GM12892 (cell line): ENCODE measurements at places on chromosomes 7 and 10.

GRCh38 chr7:139382439-139382838 lies 22.7 kb downstream of the LUC7L2 start:
- DNase-seq = no peak

GRCh38 chr7:82481499-82482097 lies 38.0 kb upstream of the CACNA2D1 start:
- no peak for DNase-seq

GRCh38 chr10:61871487-61871886 lies 30.0 kb upstream of the ARID5B start:
- no peak for DNase-seq

DNA sequence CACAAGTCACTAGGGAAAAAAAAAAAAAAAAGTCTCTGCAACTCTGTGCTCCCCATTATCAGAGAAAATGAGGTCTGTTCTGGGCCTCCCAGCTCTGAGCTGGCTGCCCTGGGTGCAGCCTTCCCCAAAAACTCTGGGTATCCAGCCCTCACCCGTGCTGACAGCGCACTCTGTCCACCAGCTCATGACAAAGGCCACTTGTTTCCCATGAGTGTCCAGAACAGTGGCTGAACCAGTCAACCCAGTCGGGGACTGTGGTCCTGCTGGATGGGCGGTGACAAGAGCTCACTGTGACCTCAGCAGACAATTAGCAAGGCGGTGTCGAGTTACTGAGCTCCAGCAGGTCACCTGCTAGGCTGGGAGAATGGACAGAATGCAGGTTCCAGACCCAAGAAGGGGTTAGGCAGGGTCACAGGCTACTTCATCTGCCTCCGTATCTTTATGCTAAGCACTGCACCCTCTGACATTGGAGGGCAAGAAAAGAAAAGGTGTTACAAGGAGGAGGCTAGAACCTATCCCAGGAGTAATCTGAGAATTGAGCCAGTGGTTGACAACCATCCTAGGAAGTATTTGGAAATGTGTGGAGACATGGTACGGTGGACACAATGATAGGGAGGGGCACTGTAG lies 37.2 kb downstream of the DLG5 start:
- DNase-seq = no peak

DNA sequence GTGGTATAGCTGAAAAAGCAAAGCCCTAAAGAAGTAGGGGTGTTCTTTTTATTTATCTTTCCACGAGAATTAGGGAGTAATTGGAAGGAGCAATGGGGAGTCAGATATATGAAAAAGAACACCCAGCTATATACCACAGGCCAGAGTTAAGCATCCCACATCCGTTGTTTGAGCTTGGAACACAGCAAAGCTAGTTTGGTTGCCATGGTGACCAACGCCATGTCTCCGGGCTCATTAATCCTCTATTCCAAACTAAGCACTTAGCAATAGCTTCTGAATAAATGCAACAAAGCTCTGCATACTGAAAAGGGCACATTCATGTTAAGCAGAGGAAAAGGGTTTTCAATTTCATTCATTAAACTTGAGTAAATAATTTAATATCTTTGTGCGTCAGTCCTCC lies 23.5 kb downstream of the ASB4 start:
- no peak for DNase-seq

- no peak for DNase-seq
Measured at GRCh38 chr7:76292213-76292573, 10.3 kb upstream of the HSPB1 start.

- no peak for DNase-seq
Measured at GRCh38 chr7:50085344-50085743, 7.7 kb downstream of the ZPBP start.

DNA sequence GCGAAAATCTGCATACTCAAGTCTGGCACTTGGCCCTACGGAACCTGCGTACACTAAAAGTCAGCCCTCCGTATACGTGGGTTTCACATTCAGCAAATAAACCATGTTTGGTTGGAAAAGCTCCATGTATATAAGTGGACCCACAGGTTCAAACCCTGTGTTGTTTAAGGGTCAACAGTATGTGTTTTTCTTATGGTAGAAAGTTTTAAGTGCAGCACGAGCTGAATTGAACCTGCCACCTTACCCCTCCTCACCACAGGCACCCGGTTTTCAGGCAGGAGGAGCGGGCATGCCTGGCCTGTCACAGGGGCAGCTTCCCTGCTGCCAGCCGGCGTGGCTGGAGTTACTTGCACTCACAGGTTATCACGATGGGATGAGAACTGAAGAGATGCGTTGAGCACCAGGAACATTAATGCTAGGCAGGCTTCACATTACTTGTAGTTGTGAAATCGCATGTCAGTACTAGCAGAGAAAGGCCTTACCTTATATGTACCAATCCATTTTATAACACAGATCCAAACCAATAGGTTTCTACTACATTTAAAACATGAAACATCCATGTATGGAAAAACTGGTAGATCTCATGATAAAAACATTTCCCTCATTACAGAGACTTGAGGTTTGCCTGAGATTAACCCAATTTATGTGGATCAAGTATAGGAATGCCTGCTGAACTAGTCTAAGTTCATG lies 12.9 kb downstream of the INSIG1 start:
- DNase-seq = no peak

- DNase-seq = no peak
Measured at GRCh38 chr7:116727432-116728009, 55.5 kb downstream of the MET start.

GRCh38 chr7:6395898-6396595 lies 51.7 kb downstream of the DAGLB start:
- DNase-seq = no peak

DNA sequence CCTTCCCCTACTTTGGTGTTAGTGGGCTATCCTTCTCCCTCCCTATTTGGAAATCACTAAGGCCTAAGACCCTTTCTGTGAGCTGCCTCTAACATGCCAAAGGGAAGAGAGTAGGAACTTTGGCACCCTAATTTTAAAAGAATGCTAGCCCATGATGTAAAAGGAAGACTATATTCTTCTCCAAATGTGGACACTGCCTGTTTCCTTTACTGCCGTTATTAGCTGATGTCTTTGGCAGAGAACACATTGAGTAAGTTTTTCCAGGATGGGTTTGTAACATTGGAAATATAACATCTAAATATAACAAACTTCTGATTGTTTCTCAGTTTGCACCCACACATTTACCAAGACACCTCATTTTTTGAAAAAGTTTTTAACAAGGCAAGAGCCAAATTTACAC lies 56.9 kb upstream of the TNKS2 start:
- DNase-seq = no peak

DNA sequence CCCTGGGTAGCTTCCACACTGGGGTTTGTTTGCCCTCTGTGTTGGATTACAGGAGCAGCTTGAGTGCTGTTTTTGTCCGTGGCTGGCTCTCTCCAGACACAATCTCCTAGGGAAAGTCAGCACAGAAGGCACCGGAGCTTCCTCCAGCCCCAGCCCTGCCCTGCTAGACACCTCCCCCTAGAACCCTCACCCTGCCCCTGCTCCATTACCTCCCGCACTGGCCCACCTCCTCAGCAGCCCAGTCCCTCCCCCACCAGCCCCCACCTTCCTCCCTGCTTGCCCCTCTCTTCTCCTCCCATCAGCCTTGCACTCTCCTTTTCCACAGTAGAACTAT lies 130.5 kb downstream of the ADCY1 start:
- no peak for DNase-seq

GRCh38 chr7:110673148-110673547 lies 417.8 kb upstream of the LRRN3 start:
- no peak for DNase-seq

GRCh38 chr7:121557034-121557892 lies 161.2 kb upstream of the FAM3C start:
- no peak for DNase-seq

- no peak for DNase-seq
Measured at GRCh38 chr7:33743594-33743993, 161.7 kb upstream of the BMPER start.

DNA sequence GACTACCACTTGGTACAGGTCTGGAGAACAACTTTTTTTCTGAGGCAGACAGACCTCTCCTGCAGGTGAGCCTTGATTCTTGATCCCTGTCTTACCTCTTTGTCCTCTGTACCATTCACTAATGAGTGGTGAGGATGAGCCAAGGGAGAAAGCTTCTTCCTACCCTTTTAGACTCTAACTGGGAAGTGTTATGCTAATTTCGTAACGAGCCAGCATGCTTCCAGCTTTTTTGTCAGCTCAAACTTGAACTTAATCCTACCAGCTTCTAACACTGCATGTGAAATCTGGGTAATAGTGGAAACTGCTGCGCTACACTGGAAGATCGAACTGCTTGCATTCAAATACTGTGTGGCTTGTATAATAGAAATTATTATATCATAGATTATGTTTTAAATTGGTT lies 87.0 kb downstream of the NEUROD6 start:
- no peak for DNase-seq

- DNase-seq = no peak
Measured at GRCh38 chr10:118581340-118581739, 14.1 kb downstream of the PRLHR start.

DNA sequence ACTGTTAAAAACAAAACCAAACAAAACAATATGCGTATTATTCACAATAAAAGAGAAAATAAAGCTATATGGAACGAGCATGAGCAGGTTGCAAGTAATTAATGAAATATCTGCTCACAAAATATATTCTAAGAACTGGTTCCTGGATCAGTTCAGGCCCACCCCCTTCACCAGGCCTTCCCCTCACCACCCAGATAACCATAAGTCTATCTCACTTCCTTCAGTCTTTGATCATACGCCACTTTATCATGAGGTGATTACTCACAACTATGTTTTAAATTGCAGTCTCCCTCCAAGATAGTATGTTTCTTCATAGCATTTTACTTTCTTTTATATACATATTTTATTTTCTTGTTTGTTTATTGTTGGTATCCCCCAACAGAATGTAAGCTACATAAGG lies 263.1 kb upstream of the HGF start:
- no peak for DNase-seq

DNA sequence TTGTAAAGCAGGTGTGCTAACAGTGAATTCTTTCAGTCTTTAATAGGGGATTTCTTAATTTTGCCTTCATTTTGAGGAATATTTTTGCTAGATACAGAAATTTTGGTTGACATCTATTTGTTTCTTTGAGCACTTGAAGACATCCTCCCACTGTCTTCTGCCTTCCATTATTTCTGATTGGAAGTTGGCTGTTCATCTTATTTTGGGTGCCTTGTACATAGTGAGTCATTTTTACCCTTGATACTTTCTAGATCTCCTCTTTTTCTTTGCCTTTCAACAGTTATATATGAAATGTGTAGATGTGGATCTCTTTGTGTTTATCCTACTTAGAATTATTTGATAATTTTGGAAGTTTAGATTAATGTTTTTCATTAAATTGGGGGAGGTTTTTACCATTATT lies 631.0 kb downstream of the AUTS2 start:
- DNase-seq = no peak

DNA sequence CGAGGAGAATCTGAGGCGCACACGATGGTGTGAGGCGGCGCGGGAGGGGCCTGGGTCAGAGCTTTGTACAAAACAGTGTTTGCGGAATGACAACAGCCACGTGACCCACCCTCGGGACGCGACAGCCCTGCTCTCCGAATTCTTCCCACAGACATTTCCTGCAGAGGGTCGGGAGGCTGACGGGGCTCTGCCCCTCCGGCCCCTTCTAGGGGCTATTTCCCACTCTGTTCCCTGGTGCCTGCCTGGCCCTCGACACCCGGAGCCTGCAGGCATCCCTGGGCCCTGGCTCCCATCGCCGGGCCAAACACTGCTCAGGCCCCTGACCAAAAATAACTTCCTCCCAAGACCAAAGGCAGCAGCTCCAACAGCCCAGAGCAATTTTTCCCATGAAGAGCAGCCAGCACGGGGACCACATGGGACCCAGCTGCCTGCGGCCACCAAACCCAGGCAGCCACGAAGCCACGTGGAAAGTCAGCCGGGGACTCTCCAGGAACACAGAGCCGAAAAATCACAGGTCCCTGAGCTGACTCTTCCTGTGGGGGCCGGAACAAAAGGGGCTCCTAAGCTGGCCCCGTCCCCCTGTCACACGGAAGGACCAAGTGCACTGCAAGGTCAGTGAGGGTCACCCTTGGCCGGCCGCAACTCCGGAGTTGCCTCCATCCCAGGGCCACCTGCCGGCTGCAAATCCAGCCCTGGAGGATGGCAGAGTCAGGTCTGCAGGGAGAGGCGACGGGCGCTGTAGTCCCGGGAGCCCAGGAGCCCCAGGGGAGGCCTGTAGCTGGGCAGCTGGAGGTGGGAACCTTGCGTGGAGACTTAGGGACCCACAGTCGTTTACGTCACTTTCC lies 42.0 kb downstream of the PAPOLB start:
- no peak for DNase-seq

DNA sequence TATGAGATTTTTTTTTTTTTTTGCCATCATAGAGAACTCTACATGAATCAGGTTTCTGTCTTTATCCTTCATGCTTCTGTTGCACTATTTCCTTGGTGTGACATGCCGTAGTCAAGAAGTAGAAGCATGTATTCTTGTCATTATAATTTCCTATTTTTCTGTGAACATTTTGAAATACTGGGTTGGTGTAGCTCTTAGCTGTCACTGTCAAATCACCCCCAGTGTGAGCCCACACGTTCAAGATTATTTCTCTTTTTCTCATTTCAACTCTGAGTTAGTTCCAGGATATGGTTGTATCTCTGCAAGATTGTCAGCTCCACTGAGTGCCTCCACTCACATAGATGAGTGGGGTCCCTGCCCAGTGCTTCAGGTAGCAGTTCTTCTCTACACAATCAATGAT lies 209.5 kb downstream of the NRG3 start:
- DNase-seq = no peak

DNA sequence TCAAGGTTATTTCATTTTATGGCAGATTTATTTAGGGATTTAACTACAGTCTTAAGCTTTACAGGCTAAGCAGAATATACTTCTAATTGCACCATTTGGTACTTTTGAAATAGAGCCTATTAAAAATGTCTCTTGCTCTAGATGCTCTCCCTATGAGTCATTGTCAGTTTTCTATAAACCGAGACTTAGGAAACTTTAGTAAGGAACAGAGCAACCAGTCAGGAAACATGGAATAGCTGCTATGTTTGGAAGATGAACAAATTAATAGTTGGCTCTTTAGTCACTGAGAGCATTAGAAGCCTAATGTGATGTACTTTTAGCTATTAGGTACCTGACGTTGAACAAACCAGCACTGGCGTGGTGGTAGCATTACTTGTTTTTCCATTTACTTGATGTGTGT lies 35.3 kb downstream of the INPP5F start:
- no peak for DNase-seq

- DNase-seq = no peak
Measured at GRCh38 chr10:93600446-93601145, 439 bp downstream of the RBP4 start.

- no peak for DNase-seq
Measured at GRCh38 chr7:156184164-156184563, 371.9 kb upstream of the SHH start.

GRCh38 chr7:122468945-122469344 lies 164.4 kb upstream of the FEZF1 start:
- no peak for DNase-seq

DNA sequence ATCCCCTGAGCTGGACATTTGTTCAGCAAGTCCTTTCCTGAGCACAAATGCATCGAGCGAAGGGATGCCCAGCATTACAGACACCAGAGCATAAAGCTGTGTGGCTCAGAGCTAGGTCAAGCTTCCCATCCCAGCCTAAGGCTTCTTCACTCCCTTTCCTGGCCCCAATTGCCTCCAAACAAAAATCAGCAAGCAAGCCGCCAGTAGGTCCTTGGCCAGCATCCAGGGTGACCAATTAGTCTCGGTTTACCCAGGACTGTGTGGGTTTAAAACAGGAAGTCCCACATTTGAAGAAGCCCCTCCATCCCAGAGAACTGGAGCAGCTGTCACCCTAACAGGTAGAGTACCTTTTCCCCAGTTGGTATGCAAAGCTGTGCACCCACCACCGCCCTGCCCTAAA lies 51.2 kb downstream of the PRKAG2 start:
- no peak for DNase-seq
